ENCODE measurements at places on chromosomes 2 and 18.

DNA sequence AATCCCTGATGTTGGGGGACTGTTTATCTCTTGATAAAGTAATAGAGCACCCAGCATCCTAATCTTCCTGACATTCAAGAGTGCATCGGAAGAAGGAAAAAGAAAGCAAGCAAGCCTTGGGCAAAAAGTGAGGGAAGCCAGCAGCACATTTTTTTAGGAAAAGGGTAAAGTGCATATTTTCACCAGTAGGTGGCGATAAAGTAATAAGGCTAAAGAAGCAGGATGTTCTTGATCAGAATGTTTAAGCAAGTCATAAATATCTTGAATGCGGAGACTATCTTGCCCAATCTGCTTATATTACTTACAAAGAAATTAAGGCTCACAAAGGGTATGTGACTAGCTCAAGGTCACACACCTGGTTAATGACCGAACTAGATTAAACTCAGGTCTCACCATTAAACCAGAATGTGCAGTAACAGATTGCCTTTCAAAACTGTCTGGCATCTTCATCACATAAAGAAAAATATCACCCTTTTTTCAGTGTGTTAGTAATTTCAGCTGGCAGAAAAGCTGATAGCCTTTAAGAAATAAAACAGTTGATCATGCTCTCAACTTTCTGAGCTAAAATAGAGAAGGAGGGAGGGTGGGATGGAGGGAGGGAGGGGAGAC is 83.8 kb downstream of the VIT start:
- no peak for DNase-seq

DNA sequence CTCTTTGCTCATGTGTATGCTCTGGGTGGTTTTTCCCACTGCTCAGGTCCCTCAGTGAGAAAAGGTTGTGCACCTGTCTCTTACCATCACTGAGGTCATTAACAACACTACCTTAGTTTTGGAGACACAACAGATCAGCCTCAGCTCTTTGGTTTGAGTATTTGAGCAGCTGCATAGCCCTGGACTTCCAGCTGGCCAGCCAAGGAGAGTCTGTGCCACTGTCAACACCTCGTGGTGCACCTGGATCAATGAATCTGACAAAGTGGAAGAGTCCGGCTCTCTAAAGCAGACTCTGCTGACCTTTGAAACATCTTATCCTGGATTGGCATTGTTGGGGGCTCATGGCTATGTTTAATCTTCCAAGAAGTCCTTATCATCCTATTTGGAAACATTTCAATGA is 30.0 kb downstream of the SERPINB8 start:
- no peak for DNase-seq

DNA sequence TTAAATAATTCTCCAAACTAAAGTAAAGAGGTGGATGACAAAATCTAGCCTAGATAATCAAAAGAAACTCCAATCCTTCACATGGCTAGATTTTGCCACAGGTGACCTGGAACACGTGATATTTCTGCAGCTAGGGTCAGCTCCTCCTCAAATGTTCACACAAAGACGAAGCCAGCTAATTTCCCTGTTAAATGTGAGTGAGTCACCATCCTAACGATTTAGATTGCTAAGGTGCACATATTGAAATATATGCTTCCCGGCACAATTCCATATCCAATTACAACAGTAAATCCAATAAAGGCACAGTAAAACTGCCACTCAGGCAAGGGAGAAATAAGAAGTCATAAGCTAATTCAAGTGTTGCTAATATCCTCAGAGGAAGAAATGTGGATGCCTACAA is 28.7 kb downstream of the IKZF2 start:
- DNase-seq, result no peak

- DNase-seq, result no peak
Observed at GRCh38 chr2:149038442-149039212, at the start of gene LYPD6B. Gene LYPD6B, plus strand, starts transcription at chr2:149038699. Its CDS starts 92,250 bp downstream, at chr2:149130949.
